ENCODE measurements at places on chromosomes 11 and 22.

DNA sequence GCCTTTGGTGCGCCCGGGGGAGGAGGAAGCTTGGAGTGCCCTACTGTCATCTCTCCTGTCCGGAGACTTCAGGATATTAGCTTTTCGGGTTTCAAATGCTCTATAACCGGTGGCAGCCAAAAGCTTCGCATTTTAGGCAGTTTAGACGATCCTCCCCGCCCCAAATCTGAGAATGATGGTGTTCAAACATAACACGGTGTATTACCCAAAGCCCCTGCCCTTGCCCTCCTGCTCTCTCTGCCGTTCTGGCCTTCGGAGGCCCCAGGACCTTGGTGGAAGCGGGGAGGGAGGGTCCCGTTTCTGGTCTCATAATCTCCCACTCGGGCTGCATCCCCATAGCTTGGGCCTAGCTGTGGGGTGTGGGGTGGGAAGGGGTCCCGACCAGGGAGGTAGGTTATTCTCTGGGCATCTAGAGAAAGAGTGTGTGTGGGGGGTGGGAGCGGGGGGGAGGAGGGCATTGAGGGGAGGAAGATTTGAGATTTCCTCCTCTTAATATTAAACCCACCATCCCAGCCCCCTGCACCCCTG lies 2.3 kb downstream of the PKNOX2 start:
- DNase-seq: no peak

GRCh38 chr11:118045191-118045590 lies 31.7 kb upstream of the TMPRSS4 start:
- no peak for DNase-seq

DNA sequence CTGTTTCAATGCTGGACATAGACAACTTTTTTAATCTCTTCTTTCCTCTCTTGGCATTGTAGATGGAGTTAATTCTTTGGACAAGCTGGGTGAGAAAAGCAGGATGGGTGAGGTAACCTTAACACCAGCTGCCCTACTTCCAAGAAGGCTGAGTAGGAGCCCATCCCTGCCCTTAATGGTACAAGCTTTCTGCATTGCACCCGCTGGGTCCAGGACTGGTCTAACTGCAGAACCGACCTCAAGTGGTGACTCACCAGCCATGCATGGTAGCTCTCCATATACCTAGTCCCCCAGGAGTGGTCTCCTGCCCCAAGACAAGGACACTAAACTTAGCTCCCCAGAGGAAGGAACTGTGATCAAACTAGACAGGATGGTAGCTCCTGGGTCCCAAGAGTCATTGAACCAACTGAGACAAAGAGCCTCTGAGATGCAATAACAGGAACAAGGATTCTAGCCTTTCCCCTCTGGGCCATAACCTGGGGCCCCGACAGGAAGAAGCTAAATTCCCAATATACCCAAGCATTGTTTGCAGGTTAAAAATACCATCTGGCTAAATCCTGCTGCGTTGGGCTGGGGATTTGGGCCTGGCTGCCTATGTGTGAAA lies 32.1 kb downstream of the RPL27A start:
- no peak for DNase-seq

DNA sequence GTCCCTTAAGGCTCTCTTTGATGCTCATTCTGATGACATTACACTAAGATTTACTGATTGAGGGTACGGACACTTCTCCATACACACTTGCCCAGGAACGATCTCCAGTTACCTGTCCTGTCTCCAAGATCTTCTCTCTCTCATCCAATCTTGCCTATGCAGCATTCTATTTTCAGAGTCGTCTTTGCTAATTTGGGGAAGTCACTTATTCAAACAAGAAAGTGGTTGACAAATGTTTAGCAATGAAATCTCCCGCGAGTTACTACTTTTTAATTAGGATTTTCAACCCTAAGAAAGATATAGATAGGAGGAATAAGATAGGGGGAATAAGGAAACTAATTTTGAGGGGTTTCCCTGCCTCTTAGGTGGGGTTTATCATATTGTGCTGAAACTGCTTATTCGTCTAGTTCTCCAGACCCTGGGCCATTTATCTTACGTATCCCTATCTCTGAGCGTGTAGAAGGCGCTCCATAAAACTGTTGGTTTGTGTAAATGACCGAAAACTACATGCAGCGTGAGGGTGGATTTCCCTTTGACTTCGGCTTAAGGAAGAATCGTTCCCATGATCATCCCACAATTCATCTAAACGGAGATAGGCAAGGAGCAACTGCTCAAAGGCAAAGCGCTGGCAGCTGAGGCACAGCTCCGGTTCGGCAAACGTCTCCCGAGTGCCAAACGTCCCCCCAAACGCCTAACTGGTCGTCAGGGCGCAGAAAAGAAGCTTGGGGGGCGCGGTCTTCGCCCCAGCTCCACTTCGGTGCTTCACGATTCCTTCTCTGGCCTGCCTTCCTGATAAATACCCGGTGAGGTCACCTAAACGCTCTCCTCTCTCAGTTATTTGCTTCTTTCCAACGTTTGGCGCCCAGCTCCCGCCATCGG lies 804 bp downstream of the APIP start:
- DNase-seq: peak; percentile 60

DNA sequence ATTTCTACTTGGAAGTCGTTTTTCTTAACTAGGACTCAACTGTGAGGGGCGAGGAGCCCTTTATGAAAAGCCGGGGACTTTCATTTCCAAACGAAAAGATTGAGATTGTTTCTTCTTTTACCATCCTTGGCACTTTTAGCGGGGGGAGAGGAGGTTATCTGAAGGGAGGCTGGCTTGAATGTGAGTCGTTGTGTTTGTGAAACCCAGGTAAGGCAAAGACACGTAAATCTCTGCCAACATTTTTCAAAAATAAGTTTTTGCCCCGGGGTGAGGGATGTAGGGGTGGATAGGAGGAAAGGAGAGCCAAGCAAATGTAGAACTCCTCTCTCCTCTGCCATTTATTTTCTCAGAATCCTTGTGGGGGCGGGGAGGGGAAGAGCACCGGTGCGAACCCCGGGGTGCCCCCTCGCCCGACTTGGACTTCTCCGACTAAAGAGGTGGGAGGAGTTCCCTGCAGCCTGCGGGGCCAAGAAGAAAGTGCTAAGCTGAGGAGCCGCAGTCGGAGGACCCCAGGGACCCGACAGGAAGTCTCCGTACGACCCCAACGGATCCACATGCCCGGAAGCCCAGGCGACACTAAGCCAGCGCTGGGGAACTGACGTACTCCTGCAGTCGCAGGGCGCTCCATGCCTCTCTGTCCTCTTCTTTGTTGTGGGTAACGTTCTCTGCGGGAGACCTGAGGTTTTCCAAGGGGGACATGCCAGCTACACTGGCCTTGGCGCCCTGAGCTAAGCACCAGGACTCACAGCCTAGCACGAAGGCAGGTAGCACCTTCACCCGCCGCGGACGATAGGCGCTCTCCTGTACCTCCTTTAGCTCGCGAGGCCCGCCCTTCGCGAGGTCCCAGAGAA lies 2.4 kb upstream of the WT1 start:
- no peak for DNase-seq

DNA sequence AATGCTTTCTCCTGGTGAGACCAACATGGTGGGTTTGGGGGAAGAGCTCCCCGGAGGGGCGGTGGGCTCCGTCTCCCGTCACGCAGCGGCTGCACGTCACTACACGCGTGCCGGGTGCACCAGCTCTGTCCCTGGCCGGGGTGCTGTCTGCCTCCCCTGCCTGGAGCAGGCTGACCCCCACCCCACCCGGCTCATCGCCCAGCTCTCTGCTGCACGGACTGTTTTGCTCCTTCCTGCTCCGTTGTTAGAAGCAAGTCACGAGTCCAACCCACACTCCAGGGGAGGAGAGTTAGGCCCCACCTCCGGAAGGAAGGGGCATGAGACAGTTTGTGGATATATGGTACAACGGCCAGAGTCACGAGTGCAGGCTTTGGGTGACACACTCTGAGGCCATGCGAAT lies 364.9 kb downstream of the BRD1 start:
- no peak for DNase-seq

DNA sequence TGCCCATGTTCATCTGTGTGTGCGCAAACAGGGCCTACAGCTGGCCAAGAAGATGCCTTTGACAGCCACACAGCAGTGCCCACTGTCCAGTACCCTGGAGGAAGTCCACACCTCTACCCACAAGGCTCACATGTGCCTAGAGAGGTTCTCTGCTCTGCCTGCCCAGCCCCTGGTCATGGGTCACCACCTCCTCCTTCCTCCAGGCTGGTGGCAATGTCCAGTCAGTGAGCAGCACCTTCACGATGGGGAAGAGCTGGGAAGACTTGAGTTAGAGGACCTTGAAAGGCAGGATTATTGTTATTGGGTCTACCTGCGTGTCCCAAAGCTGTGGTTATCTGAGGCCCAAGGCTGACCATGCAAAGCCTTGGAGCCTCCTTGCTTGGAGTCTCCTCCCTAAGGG lies 28.4 kb upstream of the TTC12 start:
- DNase-seq: no peak

DNA sequence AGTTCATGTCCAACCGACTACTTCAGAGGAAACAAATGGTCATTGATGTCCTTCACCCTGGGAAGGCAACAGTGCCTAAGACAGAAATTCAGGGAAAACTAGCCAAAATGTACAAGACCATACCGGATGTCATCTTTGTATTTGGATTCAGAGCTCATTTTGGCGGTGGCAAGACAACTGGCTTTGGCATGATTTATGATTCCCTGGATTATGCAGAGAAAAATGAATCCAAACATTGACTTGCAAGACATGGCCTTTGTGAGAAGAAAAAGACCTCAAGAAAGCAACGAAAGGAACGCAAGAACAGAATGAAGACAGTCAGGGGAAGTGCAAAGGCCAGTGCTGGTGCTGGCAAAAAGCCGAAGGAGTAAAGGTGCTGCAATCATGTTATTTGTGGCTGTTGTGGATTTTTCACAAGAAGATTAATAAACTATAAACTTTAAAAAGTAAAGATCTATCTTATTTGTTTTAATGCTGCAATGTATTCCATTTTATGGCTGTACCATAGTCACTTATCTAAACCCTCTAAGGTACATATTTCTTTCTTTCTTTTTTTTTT lies 20.1 kb upstream of the HIPK3 start:
- DNase-seq: no peak

DNA sequence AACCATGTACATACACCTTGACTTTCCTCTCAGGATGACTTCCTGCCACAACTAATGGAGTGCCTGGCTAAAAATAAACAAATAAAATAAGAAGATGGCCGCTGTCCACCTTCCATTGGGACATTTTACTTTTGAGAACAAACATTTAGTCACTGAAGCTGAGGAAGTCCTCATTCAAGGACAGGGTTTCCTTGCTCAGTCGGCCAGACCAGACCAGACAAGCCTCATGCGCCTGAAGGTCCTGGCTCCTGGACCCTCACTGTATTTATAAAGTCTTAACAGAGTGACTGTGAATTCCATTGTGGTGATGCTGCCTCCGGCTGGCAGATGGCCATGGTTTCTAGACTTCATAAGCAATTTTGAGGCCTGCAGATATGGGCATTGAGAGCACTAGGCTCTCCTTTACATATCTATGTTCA lies 114.5 kb downstream of the MAML2 start:
- no peak for DNase-seq

- DNase-seq: peak; percentile 79
Observed at GRCh38 chr11:45209891-45210699, 63.7 kb downstream of the PRDM11 start.

DNA sequence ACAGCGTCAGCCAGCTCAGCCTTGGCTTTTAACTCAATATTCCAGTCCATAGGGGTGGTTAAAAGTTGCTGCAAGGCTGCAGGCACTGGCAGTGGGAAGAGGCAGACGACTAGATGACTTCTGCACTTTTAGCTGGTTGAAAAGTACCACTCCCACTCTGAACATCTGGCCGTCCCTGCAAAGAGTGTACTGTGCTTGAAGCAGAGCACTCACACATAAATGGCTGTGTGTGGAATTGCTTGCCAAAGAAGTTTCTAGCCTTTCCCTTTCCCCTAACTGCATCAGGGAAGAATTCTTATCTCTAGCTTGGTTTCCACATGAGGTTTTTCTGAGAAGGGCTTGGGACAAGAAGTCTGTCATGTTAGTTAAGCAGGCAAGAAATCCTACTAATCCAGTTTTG lies 5.1 kb upstream of the PHLDB1 start:
- no peak for DNase-seq

- DNase-seq: no peak
Observed at GRCh38 chr22:22079404-22080148, 97.0 kb upstream of the TOP3B start.

GRCh38 chr11:33606762-33607161 lies 93.9 kb downstream of the C11orf91 start:
- DNase-seq: no peak

- DNase-seq: no peak
Observed at GRCh38 chr11:10309163-10310093, 4.6 kb downstream of the ADM start.

- peak; percentile 30 for DNase-seq
Observed at GRCh38 chr22:37932821-37933578, 20.4 kb downstream of the C22orf23 start.

- no peak for DNase-seq
Observed at GRCh38 chr11:86660088-86660487, 12.3 kb downstream of the ME3 start.

GRCh38 chr11:88553204-88553603 lies 215.7 kb upstream of the CTSC start:
- no peak for DNase-seq

GRCh38 chr11:30917859-30918478 lies 331.8 kb upstream of the MPPED2 start:
- DNase-seq: no peak

- no peak for DNase-seq
Observed at GRCh38 chr11:8351223-8351622, 87.5 kb upstream of the LMO1 start.

- no peak for DNase-seq
Observed at GRCh38 chr11:93838967-93839366, 11.5 kb downstream of the VSTM5 start.

GRCh38 chr11:131624531-131624930 lies 254.1 kb downstream of the NTM start:
- DNase-seq: no peak

DNA sequence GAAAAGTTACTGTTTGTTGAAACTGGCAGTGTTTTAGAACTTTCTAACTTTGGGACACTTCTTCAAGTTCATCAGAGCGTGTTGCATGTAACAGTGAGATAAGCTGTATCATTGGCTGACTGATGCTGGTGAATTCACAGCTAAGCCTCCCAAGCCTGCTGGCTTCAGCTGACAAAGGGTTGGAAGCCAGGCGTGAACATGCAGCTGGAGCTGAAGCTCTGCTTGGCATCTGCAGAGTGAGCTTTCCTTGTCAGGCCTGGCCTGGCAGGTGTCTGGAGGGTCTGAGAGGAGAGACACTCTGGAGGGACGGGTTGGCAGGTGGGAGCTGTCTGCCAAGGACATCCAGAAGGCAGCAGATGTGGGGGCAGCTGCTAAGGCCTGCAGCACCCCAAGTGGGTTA lies 1.5 kb downstream of the AMPD3 start:
- no peak for DNase-seq

DNA sequence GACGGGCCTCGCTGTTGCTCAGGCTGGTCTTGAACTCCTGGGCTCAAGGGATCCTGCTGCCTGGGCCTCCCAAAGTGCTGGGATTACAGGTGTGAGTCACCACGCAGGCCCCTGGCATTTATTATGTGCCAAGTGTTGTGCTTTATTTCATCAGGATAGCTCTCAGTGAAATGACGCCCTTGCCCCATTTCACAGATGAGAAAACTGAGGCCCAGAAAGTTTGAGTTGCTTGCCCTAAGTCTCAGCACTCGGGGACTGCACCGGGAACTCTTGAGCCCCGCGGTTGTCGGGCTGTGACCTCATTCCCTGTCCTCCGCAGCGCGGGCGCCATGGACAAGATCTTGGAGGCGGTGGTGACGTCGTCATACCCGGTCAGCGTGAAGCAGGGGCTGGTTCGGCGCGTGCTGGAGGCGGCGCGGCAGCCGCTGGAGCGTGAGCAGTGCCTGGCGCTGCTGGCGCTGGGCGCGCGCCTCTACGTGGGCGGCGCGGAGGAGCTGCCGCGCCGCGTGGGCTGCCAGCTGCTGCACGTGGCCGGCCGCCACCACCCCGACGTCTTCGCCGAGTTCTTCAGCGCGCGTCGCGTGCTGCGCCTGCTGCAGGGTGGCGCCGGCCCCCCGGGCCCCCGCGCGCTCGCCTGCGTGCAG lies 7.3 kb downstream of the USP35 start:
- no peak for DNase-seq
